ENCODE measurements at places on chromosomes 3 and 15.

GRCh38 chr3:58416191-58416590 is 17.4 kb downstream of the PDHB start:
- DNase-seq: no peak

GRCh38 chr3:16725972-16726371 is 120.7 kb upstream of the DAZL start:
- no peak for DNase-seq

GRCh38 chr3:134059671-134060560 is 30.2 kb upstream of the SLCO2A1 start:
- no peak for DNase-seq

- no peak for DNase-seq
Measured at GRCh38 chr15:39191871-39192291, 389.0 kb upstream of the THBS1 start.

GRCh38 chr15:56325186-56325585 is 40.0 kb upstream of the TEX9 start:
- DNase-seq: no peak

- no peak for DNase-seq
Measured at GRCh38 chr3:40546816-40547215, 22.1 kb downstream of the ZNF621 start.

- DNase-seq: no peak
Measured at GRCh38 chr15:75763137-75763611, 50.5 kb upstream of the CSPG4 start.

DNA sequence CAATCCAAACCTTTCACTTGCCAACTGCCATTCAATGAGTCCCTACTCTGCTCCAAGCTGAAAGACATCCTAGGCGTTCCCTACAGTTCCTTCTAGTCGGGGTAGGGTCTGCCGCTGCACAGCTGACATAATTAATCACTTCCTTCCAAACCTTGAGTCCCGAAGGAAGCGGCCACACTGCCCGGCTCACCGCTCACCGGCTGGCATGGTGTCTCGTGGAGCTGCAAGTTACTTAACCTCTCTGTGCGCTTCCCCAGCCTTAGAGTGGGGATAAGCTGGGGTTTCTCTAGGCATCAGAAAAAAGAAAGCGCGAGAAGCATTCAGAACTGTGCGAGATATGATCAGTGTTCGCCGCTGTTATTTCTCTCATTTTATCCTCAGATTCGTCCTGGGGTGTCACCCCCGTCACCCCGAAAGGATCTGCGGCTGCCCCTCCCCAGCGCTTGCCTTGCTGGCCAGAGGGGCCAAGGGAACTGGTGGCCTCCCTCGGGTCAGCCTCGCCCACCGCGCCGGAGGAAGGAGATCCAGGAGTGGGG is 748 bp downstream of the MRPS25 start:
- peak; percentile 19 for DNase-seq

GRCh38 chr3:190397889-190398288 is 9.9 kb downstream of the CLDN16 start:
- no peak for DNase-seq

DNA sequence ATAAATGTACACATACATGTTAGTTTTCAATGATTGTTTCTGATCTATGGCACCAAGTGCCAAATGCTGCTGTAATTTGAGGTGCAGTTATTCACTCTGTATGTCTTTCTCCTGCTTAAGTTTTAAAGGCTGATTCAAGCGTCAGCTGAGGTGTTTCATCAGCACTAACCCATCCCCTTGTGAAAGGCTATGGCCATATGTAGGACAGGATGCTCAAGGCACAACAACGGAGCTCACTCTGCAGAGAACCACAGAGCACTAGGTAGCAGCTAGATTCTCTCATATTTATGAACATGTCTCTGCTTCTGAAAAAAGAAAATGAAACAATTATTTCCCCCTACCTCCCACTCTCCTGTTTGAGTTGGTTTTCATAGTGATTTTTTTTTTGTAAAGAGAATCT is 340.0 kb upstream of the TMCO5A start:
- no peak for DNase-seq

DNA sequence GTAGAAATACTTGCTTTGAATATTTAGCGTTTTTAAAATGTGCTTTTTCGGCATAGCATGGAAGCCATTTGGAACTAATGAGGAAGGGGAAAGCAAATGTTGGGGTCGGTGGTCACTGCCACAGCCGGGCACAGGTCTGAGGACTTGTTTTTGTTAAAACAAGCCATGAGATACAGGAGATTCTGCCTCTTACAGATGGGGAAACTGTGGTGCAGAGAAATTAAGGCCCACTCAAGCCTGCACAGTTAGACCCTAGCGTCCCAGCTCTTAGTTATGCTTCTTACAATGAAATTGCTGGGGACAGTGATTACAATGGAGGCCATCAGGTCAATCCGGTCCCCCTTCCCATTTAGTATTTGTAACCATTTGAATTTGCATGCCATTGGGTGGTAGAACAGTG is 2.5 kb upstream of the GPR171 start:
- no peak for DNase-seq

All from stimulated activated CD4-positive, alpha-beta T cell treated with anti-CD3 and anti-CD28 coated beads, Interleukin-12 subunit alpha, Interleukin-12 subunit beta, amount 100 ng/mL, for 4 hours (primary cell).